ENCODE measurements at places on chromosomes 4 and X. TPM values are rescaled to one million over a fixed set of nuclear protein-coding genes. Genes with fewer than 3 reads are reported as not detected.

DNA sequence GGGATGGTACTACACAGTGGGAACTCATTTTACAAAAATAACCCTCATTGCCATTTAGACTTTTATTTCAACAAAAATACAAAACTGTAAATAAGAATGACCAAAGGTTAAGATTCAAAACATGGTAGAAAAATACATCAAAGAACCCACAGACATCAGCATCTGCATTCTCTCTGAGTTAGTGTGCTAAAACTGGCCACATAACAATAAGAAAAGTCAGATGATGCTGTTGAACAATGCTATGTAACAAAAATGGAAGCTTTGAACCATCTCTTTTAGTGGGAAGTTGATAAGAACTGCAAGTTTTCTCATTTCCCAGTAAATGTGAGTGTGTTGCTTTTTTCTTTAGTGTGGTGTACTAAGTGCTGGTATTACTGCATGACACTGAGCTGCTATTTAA lies 888.4 kb upstream of the EPHA5 start:
- no peak for DNase-seq

DNA sequence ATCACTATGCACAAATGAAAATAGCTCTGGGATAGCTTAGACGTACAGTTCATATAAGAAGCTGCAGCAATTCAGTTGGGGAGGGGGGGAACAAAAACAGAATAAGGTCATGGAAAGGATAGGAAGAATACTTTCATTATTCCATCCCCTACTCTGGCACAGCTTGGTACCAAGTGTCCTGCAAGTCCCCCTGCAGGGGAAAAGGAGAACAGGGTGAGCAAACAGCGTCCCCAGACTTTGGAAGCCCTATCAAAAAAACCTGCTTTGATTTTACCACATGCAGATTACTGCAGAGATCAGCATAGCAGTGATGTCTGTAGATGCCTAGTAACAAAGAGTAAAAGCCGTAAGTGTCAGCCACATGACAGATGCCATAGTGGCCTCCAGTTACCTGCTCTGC lies 209.4 kb upstream of the NEIL3 start:
- no peak for DNase-seq

DNA sequence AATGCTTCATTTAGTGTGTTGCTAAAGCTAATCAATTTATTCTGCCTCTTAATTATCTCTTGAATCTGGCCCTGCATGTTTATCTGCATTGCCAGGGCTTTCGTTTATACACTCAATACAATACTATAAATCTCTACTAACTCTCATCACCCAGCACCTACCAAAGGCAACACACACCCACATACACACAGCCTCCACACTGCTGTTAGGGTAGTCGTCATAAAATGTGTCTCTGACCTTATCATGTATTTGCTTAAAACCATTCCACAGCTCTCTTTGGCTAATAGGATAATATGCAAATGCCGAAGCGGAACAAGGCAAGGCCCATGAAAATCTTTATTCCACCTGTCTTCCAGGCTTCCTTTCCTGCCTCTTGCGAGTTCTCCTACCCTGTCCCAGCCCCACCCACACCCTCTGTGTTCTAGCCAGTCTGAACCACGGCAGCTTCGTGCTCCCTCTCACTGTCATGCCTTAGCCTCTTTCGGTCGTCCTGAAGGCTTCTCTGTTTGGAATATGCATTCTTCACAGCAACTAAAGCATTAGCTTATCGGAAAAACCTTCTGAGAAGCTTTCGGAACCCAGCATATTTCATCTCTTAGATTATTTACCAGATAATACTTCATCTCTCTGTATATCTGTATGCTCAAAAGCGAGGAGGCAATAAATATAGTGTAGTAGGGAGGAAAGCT lies 333.5 kb downstream of the TENM3 start:
- DNase-seq, result no peak

Gene FAAH2
- total RNA-seq, result 7.2 TPM

DNA sequence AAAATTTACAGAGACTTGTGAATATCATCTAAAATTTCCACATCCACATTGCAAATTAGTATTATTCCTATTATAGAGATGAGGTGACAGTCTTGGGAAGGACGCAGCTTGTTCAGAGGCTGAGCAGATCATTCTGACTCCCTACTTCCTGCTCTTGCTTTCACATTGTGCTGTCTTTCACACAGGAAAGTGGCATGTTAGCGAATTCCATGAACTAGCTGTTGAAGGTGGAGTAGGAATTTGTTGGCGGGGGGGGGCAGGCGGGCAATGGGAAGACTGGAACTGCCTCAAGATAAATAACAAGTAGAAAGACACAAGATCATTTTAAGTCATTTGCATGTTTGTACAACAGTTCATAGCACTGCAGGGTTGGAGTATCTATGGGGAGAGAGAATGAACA lies 2.3 kb downstream of the PF4V1 start:
- no peak for DNase-seq

GRCh38 chr4:145939441-145939750 lies 773 bp upstream of the ZNF827 start:
- DNase-seq, result peak; percentile 30

- peak; percentile 27 for DNase-seq
Measured at GRCh38 chr4:164783976-164784375, 30.0 kb downstream of the SMIM31 start.

GRCh38 chrX:78237127-78237526 lies 90.3 kb downstream of the CYSLTR1 start:
- DNase-seq, result no peak

Gene PPP2R3B
- 15.8 TPM for total RNA-seq

DNA sequence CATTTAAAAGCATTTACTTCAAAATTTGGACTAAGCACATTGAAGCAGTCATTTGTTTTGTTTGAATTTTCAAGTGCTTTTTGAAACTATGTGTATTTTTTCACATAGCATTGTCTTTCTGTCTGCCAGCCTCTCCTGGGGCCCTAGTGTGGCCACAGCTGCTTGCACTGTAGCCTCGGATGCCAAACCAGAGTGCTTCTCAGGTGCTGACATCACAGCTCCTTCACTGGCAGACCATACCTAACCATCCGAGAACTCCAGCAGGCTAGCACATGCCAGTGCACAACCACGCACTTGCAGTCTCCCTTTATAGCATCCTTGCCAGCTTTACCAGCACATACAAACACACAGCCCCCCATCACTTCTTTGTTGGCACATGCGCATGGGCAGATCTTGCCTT lies 1019.7 kb downstream of the STPG2 start:
- no peak for DNase-seq

Gene PRR32
- total RNA-seq, result not detected

DNA sequence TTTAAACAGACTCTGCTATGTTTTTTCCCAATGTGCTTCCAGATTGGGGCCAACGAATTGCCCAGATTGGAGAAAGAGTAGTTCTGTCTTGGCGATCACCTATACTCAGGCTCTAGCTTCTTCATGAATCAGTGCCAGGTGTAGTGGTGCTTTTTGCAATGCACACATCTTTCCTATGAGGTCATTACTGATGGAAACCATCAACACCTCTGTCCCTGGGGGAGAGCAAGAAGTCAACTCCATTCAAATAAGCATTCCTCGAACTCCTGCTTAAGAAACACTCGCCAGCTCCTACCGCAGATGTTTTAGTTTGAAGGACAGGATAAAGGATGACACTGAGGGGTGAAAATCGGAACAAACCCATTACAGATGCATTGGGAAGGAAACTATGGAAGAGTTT lies 156.5 kb upstream of the DKK2 start:
- DNase-seq, result no peak

- no peak for DNase-seq
Measured at GRCh38 chrX:55794405-55794804, 76.9 kb downstream of the RRAGB start.

- DNase-seq, result no peak
Measured at GRCh38 chr4:69060651-69061308, 35.5 kb upstream of the UGT2B7 start.

Gene LRCH2
- total RNA-seq, result 3.8 TPM

Gene YIPF6
- total RNA-seq, result 47.2 TPM

DNA sequence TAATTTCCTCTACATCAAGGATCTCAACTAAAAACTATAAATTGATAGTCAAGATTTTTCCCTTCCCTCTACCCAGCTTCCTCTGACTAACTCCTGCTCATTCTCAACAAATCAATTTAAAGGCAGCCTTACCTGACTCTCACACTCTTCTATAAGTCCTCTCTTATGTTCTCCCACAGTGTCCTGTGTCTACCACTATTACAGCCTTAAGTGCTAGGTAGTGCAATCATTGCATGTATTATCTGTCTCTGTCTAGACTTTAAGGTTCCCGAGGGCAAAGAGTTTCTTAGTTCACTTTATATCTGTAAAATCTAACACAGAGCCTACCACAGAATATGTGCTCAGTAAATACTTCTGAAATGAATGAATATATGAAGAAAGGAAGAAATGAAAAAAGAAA lies 123.7 kb downstream of the BTC start:
- DNase-seq, result no peak

- peak; percentile 91 for DNase-seq
Measured at GRCh38 chr4:88283661-88284438, 511 bp downstream of the PPM1K start.

- peak; percentile 49 for DNase-seq
Measured at GRCh38 chrX:3451571-3451970, 105.1 kb upstream of the MXRA5 start.

DNA sequence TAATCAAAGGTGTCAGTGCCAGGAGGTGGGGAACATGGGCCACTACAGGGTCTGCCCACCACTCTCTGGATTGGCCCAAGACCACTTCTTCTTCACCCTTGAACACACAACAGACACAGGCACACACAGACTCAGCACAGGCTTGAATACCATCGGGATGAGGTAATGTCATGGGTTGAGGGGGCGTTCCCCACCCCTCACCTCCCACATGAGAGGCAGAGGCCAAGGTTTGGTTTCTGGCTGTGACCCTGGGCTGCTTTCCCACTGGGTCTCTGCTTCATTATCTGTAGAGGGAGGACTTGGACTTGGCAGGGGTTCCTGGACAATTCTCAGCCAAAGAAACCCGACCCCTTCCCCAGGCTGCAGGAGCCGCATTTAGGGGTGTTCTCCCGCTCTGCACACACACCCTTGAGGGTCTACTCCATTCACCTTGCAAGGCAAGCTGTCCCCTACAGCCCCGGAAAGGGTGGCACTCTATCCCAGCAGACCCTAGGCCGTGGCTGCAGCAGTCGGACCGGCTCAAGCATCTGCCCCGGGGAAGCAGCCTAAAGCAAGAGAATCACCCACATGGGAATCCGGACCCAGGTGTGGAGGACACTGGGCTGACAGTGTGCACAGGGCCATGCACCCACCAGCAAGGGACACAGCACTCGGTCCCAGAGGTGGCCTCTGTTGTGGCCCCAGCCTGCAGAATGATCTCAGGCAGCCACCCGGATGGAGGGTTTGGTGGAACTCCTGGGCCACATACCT lies 62.4 kb downstream of the TRMT44 start:
- peak; percentile 58 for DNase-seq

DNA sequence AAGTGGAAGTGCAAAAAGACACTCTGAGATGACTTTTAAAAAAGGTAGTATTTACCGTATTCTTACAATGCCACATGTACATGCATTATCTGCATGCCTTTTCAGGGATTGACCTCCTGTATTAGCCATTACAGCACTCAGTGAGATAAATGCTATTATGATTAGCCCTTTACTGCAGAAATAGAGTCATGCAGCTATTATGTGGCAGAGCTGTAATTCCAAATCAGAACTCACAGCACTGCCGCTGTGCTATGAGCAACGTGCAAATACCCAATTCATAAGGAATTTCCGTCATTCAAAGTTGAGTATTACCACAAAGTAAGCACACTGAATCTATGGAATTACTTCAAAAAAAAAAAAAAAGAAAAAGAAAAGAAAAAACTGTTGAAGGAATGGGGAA lies 92.1 kb upstream of the SMAD1 start:
- DNase-seq, result no peak

DNA sequence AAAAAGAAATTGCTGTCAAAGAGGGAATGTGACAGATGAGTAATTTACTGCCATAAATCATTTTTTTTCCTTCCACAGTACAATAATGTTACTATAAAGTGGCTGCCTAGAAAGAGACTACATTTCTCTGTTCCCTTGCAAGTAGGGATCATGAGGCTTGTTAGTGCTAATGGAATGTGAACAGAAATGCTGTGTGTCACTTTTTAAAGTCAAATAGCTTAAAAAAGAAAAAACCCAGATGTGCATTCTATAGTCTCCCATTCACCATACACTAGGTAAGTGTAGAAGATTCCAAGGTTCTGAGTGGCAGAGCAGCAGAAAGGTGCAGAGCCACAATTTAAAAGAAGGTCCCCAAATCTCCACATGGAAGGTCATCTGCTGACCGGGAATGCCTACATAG lies 328.4 kb downstream of the CAMK2D start:
- no peak for DNase-seq

Gene ADH7
- total RNA-seq, result not detected

DNA sequence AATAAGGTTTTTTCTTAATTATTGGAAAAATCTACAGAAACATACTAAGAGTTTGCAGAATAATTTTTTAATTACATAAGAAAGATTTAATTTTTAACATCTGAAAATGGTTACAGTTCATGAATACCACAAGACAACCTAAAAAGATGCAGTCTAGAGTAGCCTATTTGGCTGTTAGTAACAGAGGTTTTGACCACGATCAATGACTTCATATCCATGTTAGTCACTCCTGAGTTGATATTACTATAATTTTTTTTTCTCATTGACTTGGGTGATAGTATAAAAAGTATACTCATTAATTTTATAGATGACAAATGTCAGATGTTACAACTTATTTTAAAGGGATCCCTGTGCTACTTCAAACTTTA lies 272.5 kb downstream of the DCTD start:
- DNase-seq, result no peak

DNA sequence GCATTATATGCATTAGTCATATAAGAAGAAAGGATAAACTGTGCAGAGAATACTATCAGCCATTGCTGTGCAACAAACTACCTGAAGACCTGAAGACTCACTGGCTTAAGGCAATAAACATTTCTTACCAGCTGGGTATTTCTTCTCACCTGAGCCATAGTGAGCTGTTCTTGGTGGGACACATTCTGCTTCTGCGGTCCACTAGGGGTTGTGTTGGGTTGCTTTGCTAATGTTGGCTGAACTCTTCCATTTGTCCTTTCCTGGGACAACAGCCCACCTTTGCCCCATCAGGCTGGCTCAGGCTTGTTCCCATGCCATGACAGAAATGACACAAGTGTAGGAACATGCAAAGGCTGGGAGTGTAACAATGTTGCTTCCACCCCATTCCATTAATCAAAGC lies 388.6 kb downstream of the PCDH7 start:
- DNase-seq, result no peak

- peak; percentile 6 for DNase-seq
Measured at GRCh38 chr4:45442466-45442865, 681.4 kb downstream of the GABRG1 start.

- no peak for DNase-seq
Measured at GRCh38 chr4:70706516-70706915, 15.2 kb upstream of the RUFY3 start.
